Stimulated activated CD4-positive, alpha-beta T cell treated with anti-CD3 and anti-CD28 coated beads, Interleukin-1b, Interleukin-23, amount 100 ng/mL, for 1 hour (primary cell): ENCODE measurements at places on chromosomes 3 and 15.

GRCh38 chr3:156507285-156507684 lies 47.6 kb downstream of the SSR3 start:
- no peak for DNase-seq

- DNase-seq: no peak
These were observed 67.0 kb upstream of the IMPG2 start for GRCh38 chr3:101387351-101387750.

DNA sequence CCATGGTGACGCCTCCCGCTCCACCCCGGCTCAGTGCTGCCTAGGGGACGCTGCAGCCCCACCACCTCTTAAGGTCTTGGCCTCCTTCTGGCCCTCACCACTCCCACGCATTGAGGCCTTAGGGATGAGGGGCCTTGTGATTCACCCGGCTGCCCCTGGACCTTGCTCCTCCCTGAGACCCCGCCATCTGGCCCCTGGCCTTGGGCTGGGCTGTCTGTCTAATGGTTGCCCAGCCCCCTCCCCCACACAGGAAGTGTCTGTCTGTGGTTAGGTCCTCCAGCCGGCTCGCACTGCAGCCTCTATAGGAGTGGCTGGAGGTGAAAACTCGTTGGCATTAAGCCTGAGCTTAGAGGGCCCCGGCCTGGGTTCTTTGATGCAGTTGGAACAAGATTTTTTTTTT lies 21.5 kb upstream of the MTHFS start:
- no peak for DNase-seq

GRCh38 chr3:121690777-121691405 lies 30.2 kb upstream of the HCLS1 start:
- DNase-seq: no peak

DNA sequence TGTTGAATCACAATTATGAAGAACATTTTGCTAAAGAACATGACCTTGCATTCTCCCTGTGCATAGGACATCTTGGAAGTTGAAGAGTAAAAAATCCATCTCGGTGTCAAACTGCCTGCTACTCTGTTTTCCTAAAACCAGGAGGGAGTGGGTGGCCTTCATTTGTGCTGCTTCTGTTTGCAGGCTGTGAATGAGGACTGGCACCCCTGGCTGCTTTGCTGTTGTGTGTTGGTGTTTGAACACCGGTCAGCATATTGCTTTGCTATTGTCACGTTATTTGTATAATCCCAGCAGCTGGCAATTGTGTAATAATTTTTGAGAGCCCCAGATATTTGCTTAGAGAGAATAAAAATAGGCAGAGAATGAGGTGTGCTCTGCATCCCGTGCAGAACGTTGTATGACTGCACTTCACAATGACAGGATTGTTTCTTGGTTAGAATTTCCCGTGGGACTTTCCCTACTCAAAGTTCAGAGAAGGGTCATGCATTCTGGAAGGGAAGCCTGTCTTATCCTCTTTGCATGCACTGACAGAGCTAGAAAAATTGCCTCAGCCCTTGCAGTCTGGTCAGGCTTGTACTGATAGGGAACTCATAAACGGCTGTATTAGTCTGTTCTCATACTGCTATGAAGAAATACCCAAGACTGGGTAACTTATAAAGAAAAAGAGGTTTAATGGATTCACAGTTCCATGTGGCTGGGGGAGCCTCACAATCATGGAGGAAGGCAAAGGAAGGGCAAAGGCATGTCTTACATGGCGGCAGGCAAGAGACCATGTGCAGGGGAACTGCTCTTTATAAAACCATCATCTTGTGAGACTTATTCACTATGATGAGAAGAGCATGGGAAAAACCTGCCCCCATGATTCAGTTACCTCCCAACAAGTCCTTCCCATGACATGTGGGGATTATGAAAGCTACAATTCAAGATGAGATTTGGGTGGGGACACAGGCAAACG lies 16.3 kb downstream of the SV2B start:
- no peak for DNase-seq
